ENCODE measurements at places on chromosomes 4 and X. TPM values are rescaled to one million over a fixed set of nuclear protein-coding genes. Genes with fewer than 3 reads are reported as not detected.
A peak's percentile ranks its signal among the peaks of the same experiment; 100 is the strongest.

SPATA18 gene
- total RNA-seq = 2.0 TPM

GYPE gene
- not detected for total RNA-seq

TSPYL2 gene
- 13.7 TPM for total RNA-seq

SYTL4 gene
- 0.11 TPM for total RNA-seq

SHOX gene
- not detected for total RNA-seq

BEX5 gene
- total RNA-seq = 12.0 TPM

EOLA2 gene
- total RNA-seq = 25.5 TPM

LEF1 gene
- 2.6 TPM for total RNA-seq

PCGF3 gene
- 49.7 TPM for total RNA-seq

INPP4B gene
- total RNA-seq = 0.34 TPM

- no peak overlapping the region for H3K27ac ChIP-seq
- H3K4me3 ChIP-seq = no peak overlapping the region
- no peaks in the 10 kb centered on the region for H3K36me3 ChIP-seq
- no peaks in the 10 kb centered on the region for H3K27me3 ChIP-seq
- no peaks in the 10 kb centered on the region for H3K4me1 ChIP-seq
Observed at GRCh38 chrX:133859336-133859735, 126.1 kb downstream of the GPC3 start.

DNA sequence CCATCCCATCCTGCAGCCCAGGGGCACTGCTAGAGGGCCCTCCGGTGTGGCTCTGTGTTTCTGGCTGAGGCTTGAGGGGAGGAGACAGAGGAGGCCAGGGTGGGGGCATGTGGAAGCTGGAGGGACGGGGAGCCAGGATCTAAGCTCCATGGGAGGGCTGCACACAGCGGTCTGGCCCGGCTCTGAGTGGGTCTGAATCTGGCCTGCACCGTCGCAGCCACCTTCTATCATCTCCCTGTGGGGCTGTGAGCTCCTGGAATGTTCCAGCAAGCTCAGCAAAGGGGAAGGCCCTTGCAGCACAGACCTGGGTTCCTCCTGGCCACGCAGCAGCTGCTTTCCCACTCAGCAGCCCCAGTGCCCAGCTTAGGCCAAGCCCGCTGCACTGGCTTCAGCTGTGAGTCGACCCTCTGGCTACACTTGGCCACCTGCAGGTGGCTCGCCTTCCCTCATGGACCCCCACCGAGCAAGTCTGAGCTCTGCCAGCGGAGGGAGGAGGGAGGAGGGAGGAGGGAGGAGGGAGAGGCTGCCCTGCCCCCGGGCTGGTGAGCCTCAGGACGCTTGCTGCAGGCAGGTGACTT is 5.3 kb downstream of the NKX1-1 start:
- H3K27ac ChIP-seq = no peak overlapping the region
- H3K36me3 ChIP-seq = no peaks in the 10 kb centered on the region
- DNase-seq = no peak
- H3K27me3 ChIP-seq = peaks cover 59% of the 10 kb centered on the region
- H3K4me1 ChIP-seq = no peaks in the 10 kb centered on the region
- H3K4me3 ChIP-seq = no peak overlapping the region

DNA sequence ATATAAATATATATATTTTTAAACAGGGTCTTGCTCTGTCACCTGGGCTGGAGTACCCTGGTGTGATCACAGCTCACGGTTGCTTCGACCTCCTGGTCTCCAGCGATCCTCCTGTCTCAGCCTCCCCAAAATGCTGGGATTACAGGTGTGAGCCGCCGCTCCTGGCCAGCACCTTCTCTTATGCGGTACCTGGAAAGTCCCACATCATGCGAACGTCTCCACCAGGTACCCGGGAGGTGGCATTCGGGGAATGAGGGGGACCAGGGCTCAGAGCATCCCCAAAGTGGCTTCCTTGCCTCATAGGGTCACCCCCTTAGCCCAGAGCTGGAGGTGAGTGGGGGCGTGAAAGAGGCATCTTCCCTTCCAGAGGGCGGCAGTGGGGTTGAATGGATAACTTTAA is 84.0 kb upstream of the PPP2R3B start:
- no peak for DNase-seq
- no peaks in the 10 kb centered on the region for H3K4me1 ChIP-seq
- no peak overlapping the region for H3K4me3 ChIP-seq

DNA sequence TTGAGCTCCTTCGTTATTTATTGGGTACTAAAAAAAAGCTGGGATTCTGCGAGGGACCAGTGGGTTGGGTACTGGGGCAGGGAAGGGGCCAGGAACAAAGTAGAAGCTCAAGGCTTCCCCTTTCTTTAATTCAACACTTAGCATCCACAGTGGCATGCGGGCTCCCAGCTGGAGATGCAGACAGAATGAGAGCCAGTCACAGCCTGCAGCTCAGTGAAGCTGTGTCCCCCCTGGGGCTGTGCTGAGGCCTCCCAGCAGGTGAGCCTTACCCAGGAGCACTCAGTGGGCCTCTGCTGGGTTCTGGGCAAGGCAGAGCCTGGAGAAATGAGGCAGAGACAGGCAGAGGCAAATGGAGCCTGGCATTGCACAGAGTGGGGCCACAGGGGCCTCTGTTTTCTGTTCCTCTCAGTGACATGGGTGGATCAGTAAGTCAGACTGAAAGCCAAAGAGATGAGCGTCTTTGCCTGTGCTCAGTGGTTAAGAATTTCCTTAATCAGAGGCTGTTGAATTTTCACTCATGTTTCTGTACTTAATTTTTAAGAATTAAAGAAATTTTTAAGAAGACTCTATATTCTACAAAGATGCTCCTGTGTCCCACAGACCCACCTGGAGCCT is 181.4 kb upstream of the RBPJ start:
- no peak overlapping the region for H3K4me3 ChIP-seq
- no peak for DNase-seq
- no peak overlapping the region for H3K27ac ChIP-seq
- no peaks in the 10 kb centered on the region for H3K36me3 ChIP-seq
- H3K4me1 ChIP-seq = no peaks in the 10 kb centered on the region
- H3K27me3 ChIP-seq = no peaks in the 10 kb centered on the region

DNA sequence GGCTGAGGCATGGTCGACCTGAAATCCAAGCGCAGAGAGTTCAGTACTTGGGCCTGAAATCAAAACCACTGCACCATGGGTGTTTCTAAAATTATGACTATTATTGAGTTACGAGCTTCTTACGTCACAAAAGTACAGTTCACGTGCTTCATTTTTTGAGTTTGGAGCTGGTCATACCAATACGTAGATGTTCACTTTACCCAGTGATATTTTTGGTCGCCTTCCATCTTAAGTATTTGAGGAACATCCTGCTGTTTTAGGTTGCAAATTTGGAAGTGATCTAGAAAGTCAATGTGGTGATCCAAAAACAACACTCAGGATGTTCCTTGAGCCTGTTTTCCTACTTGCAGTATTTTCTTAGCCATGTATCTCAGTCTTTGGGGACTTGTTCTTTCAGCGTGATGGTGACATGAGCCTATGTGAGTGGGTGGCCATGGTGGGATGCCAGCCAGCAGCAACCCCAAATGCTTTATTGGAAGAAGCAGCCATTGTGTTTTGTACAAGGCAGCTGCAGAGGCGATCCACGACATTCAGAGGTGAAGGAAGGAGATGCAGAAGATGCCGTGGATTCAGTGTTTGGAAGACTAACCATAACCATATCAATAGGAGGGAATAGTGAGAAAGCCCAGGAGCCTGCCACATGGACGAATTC is 28.7 kb downstream of the LDB2 start:
- no peak overlapping the region for H3K4me3 ChIP-seq
- H3K27ac ChIP-seq = no peak overlapping the region
- DNase-seq = no peak

- no peak overlapping the region for H3K4me3 ChIP-seq
- no peaks in the 10 kb centered on the region for H3K4me1 ChIP-seq
- no peak for DNase-seq
- peaks cover 1% of the 10 kb centered on the region for H3K27me3 ChIP-seq
Observed at GRCh38 chr4:4486969-4487368, 54.9 kb downstream of the STX18 start.

- peak; percentile 71 for DNase-seq
- peak within 1 kb of the TSS; percentile 77 for H3K4me3 ChIP-seq
- H3K4me1 ChIP-seq = peaks cover 2% of the 10 kb centered on the region
- H3K27me3 ChIP-seq = no peaks in the 10 kb centered on the region
- H3K36me3 ChIP-seq = no peaks in the 10 kb centered on the region
- H3K27ac ChIP-seq = peak within 1 kb of the TSS; percentile 68
Observed at GRCh38 chrX:68433155-68433980, at the start of gene OPHN1. Gene OPHN1 (minus strand): TSS chrX:68433495. CDS start chrX:68433020, 475 bp downstream.

- H3K27ac ChIP-seq = no peak overlapping the region
- H3K4me3 ChIP-seq = no peak overlapping the region
- no peaks in the 10 kb centered on the region for H3K27me3 ChIP-seq
- H3K36me3 ChIP-seq = no peaks in the 10 kb centered on the region
- H3K4me1 ChIP-seq = no peaks in the 10 kb centered on the region
Observed at GRCh38 chrX:92260102-92260501, 480.9 kb downstream of the PCDH11X start.

DNA sequence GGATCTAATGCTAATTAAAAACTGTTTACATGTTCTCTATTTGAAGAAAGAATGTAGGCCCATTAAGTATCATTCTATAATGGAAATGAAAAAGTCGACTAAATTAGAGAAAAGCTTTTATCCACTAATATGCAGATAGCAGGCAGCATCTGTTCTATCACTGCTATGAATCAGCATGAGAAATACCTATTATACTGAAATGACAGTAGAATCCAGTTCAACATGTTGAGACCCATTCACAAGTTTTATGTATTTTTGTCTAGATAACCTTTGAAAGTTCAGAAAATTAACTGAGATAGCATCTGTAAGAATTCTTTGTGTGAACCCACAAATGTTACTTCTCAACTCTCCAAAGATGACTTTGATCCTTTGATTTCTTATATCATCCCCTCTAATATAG is 1254.4 kb upstream of the ADGRL3 start:
- no peak overlapping the region for H3K4me3 ChIP-seq
- H3K27ac ChIP-seq = no peak overlapping the region
- H3K36me3 ChIP-seq = no peaks in the 10 kb centered on the region
- DNase-seq = no peak
- no peaks in the 10 kb centered on the region for H3K4me1 ChIP-seq

DNA sequence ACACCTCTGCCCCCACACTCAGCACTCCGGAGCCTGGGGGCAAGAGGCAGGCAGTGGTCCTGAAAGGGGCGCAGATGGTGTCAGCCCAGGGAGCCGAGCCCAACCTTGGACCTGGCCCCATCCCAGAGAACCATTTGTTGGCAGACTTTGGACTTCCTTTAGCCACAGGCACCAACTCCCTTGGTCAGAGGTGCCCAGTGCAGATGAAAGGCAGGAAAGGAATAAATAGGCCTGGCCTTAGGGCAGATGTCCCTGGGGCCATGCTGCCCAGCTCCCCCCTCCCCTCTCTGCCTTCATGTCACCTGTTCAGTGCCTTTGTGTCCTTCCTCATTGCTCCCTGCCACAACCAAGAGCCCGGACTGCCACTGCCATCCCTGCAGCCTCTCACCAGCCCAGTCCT is 52.8 kb downstream of the SEL1L3 start:
- DNase-seq = no peak
- no peaks in the 10 kb centered on the region for H3K36me3 ChIP-seq
- no peaks in the 10 kb centered on the region for H3K27me3 ChIP-seq

GRCh38 chr4:174520660-174521059 is 1.6 kb downstream of the HPGD start:
- DNase-seq = no peak
- H3K27ac ChIP-seq = no peak overlapping the region
- H3K4me3 ChIP-seq = no peak overlapping the region
- peaks cover 26% of the 10 kb centered on the region for H3K27me3 ChIP-seq

GRCh38 chr4:1779588-1780382 is 13.3 kb upstream of the FGFR3 start:
- H3K27ac ChIP-seq = no peak overlapping the region
- DNase-seq = no peak
- no peaks in the 10 kb centered on the region for H3K27me3 ChIP-seq
- H3K4me1 ChIP-seq = peaks cover 27% of the 10 kb centered on the region
- no peaks in the 10 kb centered on the region for H3K36me3 ChIP-seq

DNA sequence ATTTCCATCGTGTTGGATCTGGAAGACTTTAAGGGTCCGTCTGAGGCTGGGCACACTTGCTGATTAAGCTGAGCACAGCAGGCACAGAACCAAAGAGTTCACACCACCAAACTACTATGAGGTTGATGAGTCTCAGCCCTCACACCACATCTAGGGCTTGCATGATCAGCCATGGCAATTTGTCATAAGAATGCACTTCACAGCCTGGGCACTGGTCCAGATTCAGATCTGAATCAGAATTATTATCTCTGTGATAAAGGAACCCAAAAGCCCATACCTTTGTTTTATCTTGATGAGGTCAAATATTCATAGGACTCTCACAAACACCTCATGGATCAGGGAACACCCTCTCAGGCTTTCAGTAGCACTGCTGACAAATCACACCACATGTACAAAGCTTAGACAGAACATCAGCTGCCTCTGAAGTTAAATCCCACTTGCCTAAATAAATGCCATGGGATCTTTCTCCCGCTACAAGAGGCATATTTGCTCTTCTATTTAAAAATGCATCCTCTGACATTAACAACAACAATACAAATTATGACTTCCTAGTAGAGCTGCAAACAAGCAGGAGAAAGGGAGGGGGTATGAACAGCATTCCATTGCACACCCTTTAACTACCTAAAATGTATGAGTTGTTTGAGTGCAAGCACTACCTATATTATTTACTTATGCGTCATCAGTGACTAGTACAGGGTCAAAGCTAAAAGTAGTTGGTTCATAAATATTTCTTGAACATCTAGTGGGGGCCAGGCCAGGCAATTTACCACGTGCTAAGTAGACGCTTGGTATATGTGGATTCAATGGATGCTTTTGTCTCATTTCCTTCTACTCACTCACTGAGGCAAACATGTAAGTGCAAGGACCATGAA is 186.3 kb upstream of the FGF13 start:
- H3K4me3 ChIP-seq = no peak overlapping the region
- H3K36me3 ChIP-seq = no peaks in the 10 kb centered on the region
- DNase-seq = no peak
- H3K27me3 ChIP-seq = no peaks in the 10 kb centered on the region
- no peak overlapping the region for H3K27ac ChIP-seq

Data from H1 (cell line).